Left colon (tissue), 2 donors: ENCODE measurements at places on chromosomes 4 and X. TPM values are rescaled to one million over a fixed set of nuclear protein-coding genes. Genes with fewer than 3 reads are reported as not detected.

The MAGEA2B gene
- total RNA-seq: not detected

The TLR10 gene
- total RNA-seq: 0.70 TPM

The SYTL4 gene
- total RNA-seq: 48.0 TPM

The FRMD7 gene
- total RNA-seq: not detected

- DNase-seq: no peak
Observed at GRCh38 chr4:55912249-55912648, 36.5 kb upstream of the CEP135 start.

- no peak for DNase-seq
Observed at GRCh38 chrX:99588936-99589335, 821.1 kb downstream of the PCDH19 start.

DNA sequence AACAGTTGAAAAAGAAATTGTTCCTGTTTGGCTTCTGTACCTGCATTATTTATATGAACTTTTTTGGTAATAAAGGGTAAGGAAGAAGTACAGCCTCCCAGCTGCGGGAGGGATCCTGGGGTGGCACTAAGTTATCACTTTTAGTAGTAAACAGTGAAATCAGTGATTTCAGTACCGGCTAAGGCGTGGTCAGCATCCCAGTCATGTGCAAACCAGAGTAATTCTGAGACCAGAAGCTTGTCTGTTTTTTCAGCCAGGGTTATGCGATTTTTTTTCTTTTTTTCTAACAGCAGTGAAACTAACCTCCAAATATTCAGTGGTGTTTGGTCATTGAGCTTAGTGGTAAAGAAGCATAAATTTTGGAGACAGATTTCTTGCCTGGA lies 3.3 kb downstream of the EGF start:
- no peak for DNase-seq

GRCh38 chr4:189090174-189090814 lies 850.4 kb upstream of the FRG1 start:
- DNase-seq: no peak

DNA sequence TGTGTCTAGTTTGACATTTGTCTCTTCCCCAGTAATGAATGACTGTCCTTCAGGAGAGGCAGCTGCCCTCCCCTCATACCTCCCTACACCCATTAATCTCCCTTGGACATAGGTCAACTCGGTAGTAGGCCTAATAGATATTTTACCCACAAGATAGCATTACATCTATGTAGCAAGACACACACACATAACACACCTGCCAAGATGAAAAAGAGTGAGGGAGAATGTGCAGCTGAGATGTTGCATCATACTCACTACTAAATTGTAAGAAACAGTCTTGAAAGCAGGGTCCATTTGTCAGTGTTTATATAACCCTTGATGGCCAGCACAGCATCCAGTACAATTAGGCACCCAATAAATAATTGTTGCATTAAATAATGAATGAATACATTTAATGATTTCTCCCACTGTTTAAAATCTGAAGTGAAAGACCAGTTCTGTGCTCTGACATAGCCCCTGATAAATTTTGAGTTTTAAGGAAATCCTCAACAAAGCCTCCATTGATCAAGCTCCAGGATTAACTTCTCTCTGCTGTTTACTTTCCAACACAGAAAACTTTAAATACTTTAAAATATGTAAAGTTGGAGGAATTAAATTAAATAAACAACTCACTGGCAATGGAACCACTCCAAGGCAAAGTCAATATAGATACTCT lies 440.8 kb upstream of the RASGEF1B start:
- no peak for DNase-seq

- no peak for DNase-seq
Observed at GRCh38 chrX:3549411-3549911, 164.0 kb downstream of the PRKX start.

DNA sequence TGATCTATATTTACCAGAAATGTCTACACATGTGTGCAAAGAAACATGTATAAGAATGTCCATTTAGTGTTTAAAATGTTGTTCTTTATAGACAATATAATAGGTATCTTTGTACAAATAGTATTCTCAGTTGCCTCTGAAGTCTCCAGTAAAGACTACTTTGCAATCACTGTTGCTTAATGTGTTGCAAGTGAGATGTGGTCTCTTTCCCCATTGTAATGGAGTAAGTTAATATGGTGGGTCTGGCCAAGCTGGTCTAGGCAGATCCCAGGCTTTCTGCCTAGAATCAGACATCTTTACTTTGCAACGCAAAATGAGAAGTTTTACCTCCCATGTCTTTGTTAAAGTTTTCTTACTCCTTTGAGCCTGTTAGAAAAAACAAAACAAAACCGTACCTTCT lies 144.8 kb downstream of the GABRA3 start:
- DNase-seq: no peak

GRCh38 chr4:88327665-88328064 lies 43.3 kb upstream of the PPM1K start:
- DNase-seq: no peak

DNA sequence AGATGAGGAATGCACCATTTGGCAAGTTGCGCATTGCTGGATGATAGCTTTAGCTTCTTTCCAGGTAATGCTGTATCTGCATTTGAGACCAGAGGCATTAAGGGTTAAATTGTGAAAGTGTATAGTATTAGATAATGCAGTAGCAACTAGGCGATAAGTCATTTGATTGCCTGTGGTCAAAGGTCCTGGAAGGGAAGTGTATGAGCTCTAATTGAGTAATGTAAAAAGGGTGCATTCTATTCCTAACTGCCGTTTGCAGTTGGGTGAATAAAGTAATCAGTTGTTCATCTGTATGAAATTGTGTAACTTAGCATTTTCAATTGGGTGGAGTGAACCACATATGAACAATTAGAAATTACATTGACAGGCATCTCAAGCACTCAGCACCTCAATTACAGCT lies 54.5 kb upstream of the WDR1 start:
- no peak for DNase-seq

DNA sequence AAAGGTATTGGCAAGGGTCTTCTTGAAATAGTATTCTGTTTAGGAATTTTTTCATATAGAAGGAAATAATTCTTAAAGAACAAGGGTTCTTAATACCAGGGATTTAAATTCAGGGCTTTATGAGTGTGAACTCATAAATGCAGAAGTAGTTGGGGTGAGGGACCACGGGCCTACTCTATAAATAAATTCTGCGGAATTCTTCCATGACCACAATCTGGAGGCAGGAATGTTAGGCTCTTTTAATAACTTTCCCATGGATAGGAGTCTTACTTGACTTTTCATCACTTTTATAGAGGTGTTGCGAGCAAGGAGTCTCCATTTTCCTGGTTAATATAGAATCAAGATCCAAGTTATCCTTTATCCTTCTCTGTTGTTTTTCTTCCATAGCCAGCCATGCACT lies 76.7 kb upstream of the SLC4A4 start:
- DNase-seq: no peak

DNA sequence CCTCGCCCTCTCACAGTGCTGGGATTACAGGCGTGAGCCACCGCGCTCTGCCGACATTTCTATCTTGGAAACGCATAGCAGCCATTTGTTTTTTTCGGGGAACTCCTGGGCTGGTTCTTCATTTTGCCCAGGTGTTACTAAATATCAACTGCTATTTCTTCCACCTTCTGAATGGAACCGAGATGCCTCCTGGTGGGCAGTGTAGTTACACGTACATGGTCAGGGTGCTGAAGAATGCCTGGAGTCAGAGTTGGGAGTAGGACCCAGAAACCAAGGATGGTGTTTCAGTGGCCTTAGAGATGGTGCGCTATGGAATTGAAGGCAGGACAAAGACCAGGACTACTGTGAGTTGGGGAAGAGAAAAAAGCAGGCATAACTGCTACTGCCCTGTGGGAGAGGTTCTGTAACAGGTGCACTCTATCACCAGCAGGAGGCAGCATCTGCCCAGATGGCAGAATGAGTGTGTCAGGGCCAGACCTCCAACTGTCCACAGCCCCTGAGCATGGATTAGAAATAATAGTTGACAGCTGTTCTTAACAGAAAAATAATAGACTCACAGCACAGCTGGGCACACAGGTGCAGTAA lies 81.7 kb downstream of the ZC4H2 start:
- no peak for DNase-seq
